ENCODE measurements at places on chromosomes 11 and 22. TPM values are rescaled to one million over a fixed set of nuclear protein-coding genes. Genes with fewer than 3 reads are reported as not detected.

Gene C11orf21
- total RNA-seq: not detected

Gene TMEM179B
- total RNA-seq: 42.5 TPM

Gene OR51B4
- total RNA-seq: not detected

Gene LRP4
- total RNA-seq: 12.5 TPM

Gene SLCO2B1
- 0.30 TPM for total RNA-seq

Gene CHRDL2
- not detected for total RNA-seq

Gene CADM1
- 8.4 TPM for total RNA-seq

Gene PPP1CA
- 92.3 TPM for total RNA-seq

Gene PRR33
- total RNA-seq: not detected

Gene CNTF
- total RNA-seq: 3.1 TPM

Gene C11orf87
- under 0.01 TPM for total RNA-seq

Gene PKP3
- 0.69 TPM for total RNA-seq

Gene LZTR1
- 67.1 TPM for total RNA-seq

Gene HBE1
- 0.23 TPM for total RNA-seq

Gene TUBA8
- not detected for total RNA-seq
